ENCODE measurements at places on chromosomes 4 and X. TPM values are rescaled to one million over a fixed set of nuclear protein-coding genes. Genes with fewer than 3 reads are reported as not detected.

CXCL1 gene
- total RNA-seq, result not detected

TEX13C gene
- total RNA-seq, result 0.14 TPM

C4orf36 gene
- total RNA-seq, result 1.2 TPM

TRAPPC2 gene
- total RNA-seq, result 9.7 TPM

RHOXF2 gene
- not detected for total RNA-seq

BEX4 gene
- total RNA-seq, result 0.68 TPM

FHL1 gene
- total RNA-seq, result 139 TPM

IL2RG gene
- total RNA-seq, result not detected

DNA sequence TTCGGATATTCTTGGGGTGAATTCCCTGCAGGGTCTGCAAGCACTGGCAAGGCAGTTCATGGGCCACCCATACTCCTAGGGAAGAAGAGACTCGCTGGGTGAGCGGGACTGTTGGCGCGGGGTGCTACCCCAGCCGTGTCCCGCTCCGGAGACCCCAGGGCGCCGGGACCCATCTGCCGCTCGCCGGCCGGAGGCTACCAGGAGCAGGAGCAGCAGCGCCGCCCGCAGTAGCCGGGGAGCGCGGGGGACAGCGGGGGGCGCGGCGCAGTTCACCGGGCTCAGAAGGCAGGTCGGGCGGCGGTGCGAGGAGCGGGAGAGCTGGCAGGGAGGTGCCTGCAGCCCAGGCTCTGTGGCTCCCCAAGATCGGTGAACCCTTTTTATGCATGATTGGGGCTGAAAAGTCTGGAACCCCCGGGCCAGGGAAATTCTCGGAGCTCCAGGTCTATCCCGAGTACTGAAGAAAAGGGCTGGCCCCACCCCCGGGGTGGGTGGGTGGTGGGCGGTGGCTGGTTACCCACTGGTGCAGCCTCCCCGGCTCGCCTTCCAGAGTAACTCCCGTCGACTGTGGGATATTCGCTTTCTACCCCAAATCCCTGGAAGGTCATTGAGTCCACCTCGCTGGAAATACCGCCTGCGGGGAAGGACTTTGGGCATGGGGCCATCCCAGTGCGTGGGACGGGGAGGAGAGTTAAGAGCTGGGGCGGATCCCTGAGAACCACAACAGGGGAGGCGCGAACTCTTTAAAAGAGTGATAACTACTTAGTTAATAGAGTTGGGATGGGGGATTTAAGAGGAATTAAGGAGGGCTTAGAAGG is 37.6 kb downstream of the PF4 start:
- DNase-seq, result no peak

DNA sequence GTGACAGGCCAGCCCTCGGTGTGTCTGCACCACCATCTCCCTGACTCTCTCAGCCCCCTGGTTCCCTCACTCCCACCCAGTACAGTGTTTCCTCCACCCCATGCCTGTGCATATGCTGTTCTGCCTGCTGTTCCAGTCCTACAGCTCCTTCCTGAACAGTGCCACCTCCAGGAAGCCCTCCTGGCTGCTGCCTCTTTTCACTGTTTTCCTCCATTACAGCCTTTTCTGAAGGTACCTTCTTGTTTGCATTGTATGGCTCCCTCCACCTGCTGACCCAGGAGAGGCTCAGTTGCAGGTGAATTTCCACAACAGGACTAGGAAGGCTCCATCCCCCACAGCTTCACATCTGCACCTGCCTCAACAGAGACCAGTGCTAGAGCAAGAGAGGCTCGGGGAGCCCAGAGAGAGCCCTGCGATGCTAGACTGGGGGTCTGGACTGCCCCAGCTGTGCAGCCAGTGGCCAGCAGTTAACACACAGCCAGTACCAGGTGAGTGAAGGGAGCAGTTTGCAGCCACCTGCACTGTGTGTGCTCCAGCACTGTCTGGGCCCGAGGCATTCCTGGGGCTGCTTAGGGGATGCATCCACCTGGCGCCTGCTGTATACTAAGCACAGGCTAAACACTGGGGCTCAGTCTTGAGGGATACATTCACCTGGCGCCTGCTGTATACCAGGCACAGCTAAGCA is 92.0 kb downstream of the ADRA2C start:
- no peak for DNase-seq

GRCh38 chr4:118729287-118730286 is 44.4 kb downstream of the METTL14 start:
- no peak for DNase-seq

DNA sequence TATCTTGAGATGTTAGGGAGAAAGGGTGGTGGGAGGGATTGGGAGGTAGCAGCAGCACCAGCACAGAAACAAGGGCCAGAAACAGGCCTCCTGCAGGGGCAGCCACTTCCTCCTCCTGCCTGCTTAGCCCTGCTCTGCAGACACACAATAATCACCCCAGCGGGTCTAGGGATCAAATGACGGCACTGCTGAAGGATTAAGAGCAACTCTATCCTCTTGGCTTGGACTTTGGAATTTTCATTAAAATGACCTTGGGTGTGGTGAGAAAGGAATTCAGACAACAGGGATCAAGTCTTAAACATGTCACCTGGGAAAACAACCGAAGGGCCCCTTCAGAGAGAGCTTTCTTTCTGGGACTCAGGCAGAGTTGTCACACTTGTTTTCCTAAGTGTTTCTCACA is 353.4 kb downstream of the SPRY1 start:
- no peak for DNase-seq

DNA sequence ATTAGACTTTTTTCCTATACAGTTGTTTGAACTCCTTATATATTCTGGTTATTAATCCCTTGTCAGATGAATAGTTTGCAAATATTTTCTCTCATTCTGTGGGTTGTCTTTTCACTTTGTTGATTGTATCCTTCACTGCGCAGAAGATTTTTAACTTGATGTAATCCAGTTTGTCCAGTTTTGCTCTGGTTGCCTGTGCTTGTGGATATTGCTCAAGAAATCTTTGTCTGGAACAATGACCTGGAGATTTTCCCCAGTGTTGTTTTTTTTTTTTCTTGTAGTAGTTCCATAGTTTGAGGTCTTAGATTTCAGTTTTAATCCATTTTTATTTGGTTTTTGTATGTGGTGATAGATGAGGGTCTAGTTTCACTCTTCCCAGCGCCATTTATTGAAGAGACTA is 289.8 kb upstream of the SPOCK3 start:
- DNase-seq, result no peak

DNA sequence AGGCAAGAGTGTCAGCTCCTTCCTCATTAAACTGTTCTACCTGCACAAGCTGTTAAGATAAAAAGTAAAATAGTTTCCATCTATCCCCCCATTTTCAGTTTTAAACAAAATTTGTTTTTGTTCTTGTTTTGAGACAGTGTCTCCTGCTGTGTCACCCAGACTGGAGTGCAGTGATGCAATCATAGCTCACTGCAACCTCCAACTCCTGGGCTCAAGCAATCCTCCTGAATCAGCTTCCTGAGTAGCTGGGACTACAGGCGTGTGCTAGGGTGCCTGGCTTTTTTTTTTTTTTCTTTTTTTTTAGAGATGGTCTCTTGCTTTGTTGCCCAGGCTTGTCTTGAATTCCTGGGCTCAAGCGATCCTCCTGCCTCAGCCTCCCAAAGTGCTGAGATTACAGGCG is 105.4 kb downstream of the HS6ST2 start:
- DNase-seq, result peak; percentile 5

- DNase-seq, result peak; percentile 14
Measured at GRCh38 chr4:140049849-140050637, 103.9 kb downstream of the MAML3 start.

DNA sequence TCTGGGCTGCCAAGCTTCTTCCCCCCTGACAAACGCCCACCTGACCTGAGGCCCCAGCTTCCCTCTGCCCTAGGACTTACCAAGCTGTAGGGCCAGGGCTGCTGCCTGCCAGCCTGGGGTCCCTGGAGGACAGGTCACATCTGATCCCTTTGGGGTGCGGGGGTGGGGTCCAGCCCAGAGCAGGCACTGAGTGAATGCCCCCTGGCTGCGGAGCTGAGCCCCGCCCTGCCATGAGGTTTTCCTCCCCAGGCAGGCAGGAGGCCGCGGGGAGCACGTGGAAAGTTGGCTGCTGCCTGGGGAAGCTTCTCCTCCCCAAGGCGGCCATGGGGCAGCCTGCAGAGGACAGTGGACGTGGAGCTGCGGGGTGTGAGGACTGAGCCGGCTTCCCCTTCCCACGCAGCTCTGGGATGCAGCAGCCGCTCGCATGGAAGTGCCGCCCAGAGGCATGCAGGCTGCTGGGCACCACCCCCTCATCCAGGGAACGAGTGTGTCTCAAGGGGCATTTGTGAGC is 37.0 kb downstream of the HTRA3 start:
- no peak for DNase-seq

GRCh38 chr4:10020871-10021652 is at the start of gene SLC2A9:
TSS of gene SLC2A9 (minus strand) at chr4:10021497. CDS start at chr4:10021429, 68 bp downstream.
- DNase-seq, result no peak

DNA sequence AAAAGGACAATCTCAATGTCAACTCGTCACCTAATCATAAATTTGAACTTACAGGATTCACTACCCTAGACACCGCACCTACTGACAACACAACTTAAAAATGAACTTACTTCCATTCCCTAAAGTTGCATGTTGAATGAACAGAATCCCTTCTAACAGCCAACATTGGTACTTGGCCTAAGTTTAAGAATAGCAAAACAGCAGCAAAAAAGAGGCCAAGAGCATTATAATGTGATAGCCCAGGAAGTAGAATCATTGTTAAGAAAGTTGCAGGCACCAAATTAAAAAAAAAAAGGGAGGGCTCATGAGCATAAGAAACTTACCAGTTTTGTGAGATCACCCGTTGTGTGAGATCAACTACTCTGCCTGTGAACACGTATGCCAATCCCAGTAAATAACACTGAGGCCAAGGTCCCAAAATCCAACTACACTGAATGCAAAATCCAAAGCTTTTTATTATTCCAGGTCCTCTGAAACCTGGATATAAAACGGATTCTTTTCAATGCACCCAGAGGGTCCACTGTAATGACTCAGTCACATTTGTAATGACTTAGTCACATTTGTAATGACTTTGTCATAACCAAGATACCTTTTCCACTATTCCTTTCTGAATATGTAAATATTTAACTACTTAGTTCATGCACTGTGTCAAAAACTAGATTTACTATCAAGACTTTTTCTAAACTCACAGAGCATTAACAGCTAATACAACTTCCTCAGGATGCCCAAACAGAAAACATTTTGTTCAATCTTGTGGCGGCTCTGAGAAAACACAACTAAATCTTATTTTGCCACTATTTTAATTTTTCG is 6.8 kb downstream of the HNRNPDL start:
- no peak for DNase-seq

- no peak for DNase-seq
Measured at GRCh38 chr4:132614682-132615081, 534.4 kb upstream of the PCDH10 start.

DNA sequence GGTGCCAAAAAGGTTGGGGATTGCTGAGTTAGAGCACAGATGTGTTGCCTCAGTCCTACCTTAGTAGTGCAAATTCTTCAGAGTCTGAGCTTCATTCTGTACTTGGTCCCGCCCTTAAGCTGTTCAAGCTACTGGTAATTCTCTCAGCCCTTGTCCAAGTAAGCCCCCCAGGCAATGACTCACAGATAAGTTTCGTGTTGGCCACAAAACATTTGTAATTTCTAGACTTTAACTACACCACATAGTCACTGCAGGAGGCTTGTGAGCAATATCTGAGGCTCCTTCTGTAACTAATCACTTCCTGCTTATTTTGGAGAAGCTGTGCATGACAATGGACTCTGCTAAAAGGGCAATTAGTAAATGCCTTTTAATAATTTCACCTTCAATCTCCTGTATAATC is 1420.5 kb downstream of the PCDH7 start:
- DNase-seq, result peak; percentile 95

GRCh38 chr4:74738464-74739143 is 55.7 kb downstream of the BTC start:
- DNase-seq, result no peak

DNA sequence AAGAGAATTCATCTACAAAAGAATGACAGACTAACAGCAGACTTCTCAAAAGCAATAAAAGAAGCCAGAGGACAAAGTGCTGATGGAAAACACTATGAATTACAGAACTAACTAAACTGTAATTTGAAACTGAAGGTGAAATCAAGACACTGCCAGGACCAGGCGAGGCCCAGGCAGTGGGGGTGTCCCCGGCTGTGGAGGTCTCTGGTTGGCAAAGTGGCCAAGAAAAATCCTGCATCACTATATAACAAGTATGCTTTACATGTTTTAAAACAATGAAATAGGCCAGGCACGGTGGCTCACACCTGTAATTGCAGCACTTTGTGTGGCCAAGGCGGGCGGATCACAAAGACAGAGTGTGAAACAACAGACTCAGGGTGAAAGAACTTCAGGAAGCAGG is 32.9 kb downstream of the CHM start:
- no peak for DNase-seq
